ENCODE measurements at places on chromosomes 7 and 10.

DNA sequence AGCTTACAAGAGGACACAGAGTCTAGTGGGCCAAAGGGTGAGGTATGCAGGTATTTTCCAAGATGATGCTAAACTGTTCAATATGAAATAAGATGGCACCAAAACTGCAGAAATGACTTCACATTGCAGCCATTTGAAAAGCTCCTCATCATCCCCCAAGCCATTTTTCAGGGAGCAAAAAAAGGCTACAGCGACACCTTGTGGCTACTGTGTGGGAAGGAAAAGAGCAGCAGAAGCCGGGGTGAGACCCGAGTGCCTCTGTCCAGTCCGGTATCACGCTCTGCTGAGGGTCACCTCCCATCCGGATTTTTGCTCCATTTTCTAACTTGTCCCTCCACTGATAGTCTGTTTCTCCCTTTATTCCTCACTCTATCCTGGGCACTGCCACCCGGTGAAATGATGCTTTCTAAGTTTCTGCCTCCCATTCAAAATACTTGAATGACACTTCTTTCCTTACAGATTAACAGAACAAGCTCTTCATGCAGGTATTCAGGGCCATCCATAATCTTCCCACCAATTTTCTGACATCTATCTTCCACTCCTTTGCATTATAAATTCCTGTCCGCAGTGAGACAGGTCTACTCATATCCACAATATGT is 220.2 kb downstream of the DGKI start:
- DNase-seq = peak; percentile 30

- DNase-seq = no peak
Observed at GRCh38 chr7:115047958-115048720, 126.2 kb downstream of the MDFIC start.

DNA sequence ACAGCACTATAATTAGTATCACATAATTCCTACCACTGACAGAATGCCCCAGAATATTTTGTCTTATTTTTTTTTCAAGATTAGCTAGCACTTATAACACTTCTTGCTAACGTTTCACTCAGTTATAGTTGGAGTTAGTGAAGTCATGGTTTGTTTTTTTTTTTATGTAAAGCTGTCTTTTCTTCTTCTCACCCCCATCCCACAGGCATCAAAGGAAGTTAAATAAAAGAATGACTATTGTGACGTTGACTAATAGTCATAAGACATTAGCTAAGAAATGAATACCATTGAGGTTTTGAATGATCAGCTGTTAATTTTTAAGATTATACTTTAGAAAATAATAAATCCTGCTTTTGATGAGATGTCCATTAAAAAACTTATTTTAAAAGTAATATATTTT is 498.3 kb downstream of the GFRA1 start:
- DNase-seq = no peak

GRCh38 chr7:113084496-113085172 is 2.0 kb downstream of the GPR85 start:
- DNase-seq = no peak

GRCh38 chr7:50531401-50531911 is 33.7 kb downstream of the DDC start:
- peak; percentile 89 for DNase-seq

GRCh38 chr10:116097239-116097784 is 175.7 kb downstream of the GFRA1 start:
- DNase-seq = no peak

GRCh38 chr7:2122651-2123050 is 110.1 kb downstream of the MAD1L1 start:
- no peak for DNase-seq

DNA sequence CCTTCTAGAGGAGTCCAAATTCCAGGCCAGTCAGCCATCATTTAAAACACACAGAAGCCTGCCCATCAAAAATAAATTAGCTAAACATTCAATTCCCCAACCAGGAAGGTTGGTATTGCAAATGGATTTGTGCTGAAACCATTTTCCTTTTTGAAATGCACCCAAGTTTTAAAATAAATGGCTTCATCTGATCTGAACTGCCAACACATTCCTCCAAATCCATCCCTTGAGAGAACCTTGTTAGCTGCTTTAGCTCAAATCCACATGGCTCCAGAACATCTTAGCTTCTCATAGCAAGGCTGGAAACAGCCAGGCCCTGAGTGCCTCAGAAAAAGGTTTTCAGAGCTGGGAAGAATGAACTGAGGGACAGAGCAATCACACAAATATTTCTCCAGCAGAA is 306.3 kb downstream of the FZD1 start:
- no peak for DNase-seq

- DNase-seq = peak; percentile 17
Observed at GRCh38 chr10:77603534-77603927, 34.1 kb downstream of the KCNMA1 start.

DNA sequence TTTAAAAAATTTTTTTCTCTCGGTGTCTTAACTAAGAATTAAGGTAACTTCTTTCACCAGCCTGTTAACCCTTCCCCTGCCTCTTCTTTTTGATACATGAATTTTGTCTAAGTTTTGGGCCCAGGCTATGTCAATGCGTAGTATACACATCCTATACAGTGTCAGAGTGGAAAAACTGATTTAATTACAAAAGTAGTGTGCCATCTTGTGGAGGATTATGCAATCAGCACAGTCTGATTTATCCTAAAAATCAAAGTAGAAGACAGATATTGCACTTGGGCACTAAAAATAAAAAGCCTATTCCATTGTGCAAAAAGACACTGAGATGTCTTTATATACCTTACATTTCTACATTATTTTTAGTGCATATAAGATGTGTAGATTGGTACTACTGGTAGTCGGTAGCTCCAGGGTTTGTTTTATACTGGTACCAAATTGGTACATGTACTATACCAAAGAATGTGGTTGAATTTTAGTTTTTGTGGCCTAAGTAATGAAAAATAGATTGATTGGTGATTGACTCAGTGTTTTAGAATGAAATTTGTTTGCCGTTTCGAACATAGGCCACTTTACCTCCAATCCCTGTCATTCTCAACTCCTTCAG is 96.6 kb downstream of the MKLN1 start:
- peak; percentile 15 for DNase-seq

GRCh38 chr7:46386428-46387399 is 465.6 kb upstream of the IGFBP3 start:
- DNase-seq = no peak

DNA sequence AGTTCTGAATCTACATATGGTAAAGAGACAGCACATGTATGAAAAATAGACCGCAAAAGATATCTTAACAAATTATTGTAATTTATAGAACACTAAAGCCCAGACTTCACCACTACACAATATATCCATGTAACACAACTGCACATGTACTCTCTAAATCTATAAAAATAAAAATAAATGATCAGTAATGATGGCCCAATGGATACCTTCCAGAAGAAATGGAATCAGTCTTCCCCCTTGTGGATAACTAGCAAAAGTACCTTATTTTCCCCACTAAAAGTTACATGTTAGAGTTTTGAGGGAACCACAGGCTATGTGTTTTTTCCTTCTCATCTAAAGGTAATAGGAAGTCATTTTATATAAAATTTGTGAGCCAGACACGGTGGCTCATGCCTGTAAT is 25.7 kb downstream of the C7orf25 start:
- no peak for DNase-seq

- DNase-seq = no peak
Observed at GRCh38 chr7:149859876-149860275, 13.9 kb upstream of the ATP6V0E2 start.

GRCh38 chr7:91832493-91833045 is 47.9 kb downstream of the MTERF1 start:
- DNase-seq = no peak

GRCh38 chr10:35335133-35336083 is 901 bp upstream of the CCNY start:
- DNase-seq = no peak

- no peak for DNase-seq
Observed at GRCh38 chr10:12510501-12510941, 161.2 kb downstream of the CAMK1D start.

DNA sequence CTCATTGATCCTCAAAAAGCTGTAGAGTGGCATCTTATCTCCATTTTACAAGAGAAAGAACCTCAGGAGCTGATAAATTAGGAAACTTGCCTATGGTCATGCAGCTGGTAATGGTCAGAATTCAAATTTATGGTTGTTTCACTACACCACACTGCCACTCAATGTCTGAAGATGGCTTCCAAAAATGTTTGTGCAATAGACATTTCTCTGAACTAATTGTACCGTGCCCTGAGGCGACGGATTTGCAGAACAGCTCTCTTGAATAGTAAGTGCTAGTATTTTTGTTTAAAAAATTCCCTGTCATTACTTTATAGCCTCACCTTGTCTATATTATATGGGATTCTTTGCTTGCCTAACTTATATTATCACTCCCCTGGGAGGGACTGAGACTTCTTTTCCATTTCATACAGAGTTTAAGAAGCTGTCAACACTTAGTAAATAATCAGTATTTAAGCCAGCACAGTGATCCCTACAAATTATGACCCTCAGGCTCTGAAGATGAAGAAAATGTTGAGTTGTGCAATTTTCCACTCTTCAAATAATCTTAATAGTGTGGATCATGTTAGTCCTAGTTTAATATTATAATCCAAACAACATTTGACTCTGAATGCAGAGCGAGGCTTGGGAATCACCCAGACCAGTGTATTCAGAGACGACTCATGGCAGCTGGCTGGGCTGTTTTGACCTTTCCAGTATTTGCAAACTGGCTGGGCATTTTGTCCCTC is 346.6 kb downstream of the PTEN start:
- no peak for DNase-seq

- no peak for DNase-seq
Observed at GRCh38 chr10:93613126-93613525, 789 bp downstream of the PDE6C start.

GRCh38 chr7:98284335-98285036 is 3.0 kb downstream of the BRI3 start:
- peak; percentile 69 for DNase-seq

DNA sequence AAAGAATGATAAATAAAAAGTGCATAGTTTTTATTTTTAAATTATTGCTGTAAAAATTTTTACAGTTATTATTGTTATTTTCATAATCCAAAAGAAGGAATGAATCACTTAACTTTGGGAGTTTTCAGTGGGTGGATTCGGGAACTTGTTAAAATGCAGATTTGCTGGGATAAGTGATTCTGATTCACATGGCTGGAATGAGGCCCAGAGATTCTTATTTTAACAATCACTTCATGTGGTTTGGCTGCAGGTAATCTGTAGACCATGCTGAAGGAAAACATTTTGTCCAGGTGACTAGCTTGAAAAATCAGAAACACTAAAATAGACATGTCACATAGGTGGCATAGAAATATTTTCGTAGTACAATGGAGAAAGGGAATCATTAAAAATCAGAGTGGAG is 13.9 kb downstream of the CROT start:
- peak; percentile 76 for DNase-seq

DNA sequence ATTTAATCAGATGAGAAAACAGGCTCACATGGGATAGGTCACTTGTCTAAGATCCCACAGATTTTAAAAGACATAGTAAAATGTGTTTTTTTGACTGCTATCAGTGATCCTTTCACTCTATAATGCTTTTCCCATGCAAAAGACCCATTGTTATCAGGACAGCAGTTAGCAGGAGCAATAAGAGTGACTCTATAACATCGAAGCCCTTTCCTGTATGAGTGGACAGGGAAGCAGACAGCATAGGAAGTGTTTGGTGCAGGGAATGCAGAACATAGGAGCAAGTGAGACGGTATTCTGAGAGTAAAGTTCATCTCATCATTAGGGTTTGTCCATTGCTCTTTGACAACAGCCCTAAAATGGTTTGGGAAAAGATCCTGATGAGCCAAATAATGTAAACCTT is 68.5 kb downstream of the SLC25A13 start:
- DNase-seq = no peak

- no peak for DNase-seq
Observed at GRCh38 chr10:120948889-120949608, 97.9 kb downstream of the WDR11 start.

GRCh38 chr7:33079763-33080690 is 17.5 kb upstream of the NT5C3A start:
- DNase-seq = no peak

DNA sequence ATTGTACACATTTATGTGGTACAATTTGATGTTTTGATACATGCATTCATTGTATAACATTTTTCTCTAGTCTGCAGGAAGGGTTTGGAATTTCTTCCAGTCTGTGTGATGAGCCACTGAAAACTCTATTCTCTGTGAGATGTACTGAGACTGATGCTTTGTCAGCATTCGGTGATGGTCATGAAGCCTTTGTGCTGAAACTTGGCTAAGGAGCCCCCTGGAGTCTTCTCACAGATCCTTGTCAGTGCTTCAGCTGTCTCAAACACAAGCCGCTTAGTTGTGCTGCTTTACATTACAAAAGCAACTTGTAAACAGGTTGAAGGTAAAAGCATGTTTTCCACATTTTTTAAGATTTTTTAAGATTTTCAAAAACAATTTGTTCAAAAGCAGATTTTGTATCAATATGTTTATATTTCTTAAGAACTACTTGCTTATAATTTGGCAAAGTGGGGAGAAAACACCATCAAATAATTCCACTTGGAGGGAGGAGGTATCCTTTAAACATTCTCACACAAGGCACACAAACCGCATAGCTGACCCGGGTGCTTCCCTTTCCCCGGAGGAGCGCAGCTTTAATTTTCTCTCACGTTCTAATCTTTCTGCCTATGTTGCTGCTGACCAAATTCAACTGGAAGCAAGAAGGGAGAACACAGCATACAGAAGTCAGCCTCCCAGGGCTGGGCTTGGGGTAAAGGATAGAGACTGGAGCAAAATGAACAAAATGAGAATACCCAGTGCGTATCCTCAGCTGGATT is 249.8 kb upstream of the VSTM2A start:
- DNase-seq = no peak

- no peak for DNase-seq
Observed at GRCh38 chr10:52313256-52313932, 687 bp upstream of the DKK1 start.

DNA sequence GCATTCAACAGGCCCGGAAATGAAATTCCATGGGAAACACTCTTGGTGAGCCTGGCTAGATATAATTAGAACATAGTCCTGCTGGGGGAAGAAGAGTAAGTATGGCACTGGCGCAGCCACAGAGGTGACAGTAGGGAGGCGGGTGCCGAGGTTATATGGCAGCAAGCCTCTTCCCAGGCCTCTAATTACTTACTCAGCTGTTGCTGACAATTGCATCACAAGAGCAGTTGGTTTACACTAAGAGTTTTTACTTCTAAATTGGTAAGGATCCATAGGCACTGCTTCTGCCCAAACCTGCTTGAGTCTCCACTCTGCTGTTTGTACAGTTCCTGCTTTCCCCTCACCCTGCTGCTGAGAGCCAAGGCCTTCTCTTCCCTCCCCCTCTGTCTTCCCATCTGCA is 93.3 kb upstream of the DUSP5 start:
- no peak for DNase-seq

DNA sequence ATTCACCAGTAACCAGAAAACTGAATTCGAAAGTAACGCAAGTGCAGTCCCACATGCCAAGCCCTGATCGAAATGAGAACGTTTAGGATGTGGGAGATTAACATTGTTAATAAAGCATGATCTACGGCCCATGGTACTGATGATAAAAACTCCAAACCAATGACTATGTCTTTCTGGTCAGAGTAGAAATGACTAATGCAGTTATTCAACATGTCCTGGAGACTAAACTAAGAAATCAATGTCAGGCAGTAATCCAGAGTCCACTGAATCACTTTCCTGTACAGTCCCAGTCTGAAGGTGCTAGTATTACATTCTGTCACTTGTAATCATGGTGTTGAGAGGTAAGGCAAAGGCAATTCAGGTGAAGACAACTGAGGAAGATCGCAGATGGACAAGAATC is 14.4 kb downstream of the NPSR1 start:
- peak; percentile 10 for DNase-seq

Measured in RWPE1 (cell line).